ENCODE measurements at places on chromosomes 16 and 17.

GRCh38 chr16:49442805-49443204 is 69.2 kb downstream of the C16orf78 start:
- no peak for DNase-seq

- DNase-seq, result no peak
Measured at GRCh38 chr17:7380855-7381683, at the start of gene TNK1. TSS of gene TNK1 (plus strand) at chr17:7381089. CDS start at chr17:7382927, 1,838 bp downstream.

- DNase-seq, result no peak
Measured at GRCh38 chr16:2188395-2188794, 8.0 kb downstream of the CASKIN1 start.

DNA sequence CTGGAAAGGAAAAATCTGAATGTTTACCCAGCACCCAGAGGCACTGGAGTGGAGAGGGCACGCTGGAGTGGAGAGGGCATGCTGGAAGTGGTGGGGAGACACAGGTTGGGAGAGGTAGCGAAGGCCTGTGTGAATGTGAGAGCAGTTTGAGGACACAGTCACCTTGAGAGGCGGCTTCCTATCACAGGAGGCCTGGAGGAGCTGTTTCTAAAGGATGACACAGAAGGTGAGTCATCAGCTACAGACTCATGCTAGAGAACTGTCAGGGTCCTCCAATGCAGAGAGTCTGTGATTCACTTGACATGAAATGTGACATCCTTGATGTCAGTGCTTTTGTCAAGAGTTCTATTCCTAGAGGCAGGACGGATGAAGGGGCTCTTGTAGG is 13.8 kb downstream of the CTRL start:
- DNase-seq, result peak; percentile 51

GRCh38 chr16:27951489-27952120 is 111.9 kb downstream of the GSG1L start:
- no peak for DNase-seq

- DNase-seq, result no peak
Measured at GRCh38 chr16:81928271-81928918, 82.9 kb downstream of the SDR42E1 start.

GRCh38 chr16:79970551-79971236 is 370.2 kb upstream of the MAF start:
- no peak for DNase-seq

GRCh38 chr17:13735444-13735843 is 133.7 kb upstream of the HS3ST3A1 start:
- DNase-seq, result no peak

- DNase-seq, result no peak
Measured at GRCh38 chr17:31448467-31449077, 57.1 kb downstream of the RAB11FIP4 start.

- DNase-seq, result no peak
Measured at GRCh38 chr16:88202207-88202745, 180.5 kb upstream of the ZNF469 start.

GRCh38 chr17:45432405-45433158 is at the start of gene ARHGAP27:
TSS of gene ARHGAP27 (minus strand) at chr17:45432870. CDS start at chr17:45430279, 2,591 bp downstream.
- no peak for DNase-seq

GRCh38 chr17:8073627-8074484 is 13.7 kb downstream of the ALOX12B start:
- DNase-seq, result peak; percentile 87

DNA sequence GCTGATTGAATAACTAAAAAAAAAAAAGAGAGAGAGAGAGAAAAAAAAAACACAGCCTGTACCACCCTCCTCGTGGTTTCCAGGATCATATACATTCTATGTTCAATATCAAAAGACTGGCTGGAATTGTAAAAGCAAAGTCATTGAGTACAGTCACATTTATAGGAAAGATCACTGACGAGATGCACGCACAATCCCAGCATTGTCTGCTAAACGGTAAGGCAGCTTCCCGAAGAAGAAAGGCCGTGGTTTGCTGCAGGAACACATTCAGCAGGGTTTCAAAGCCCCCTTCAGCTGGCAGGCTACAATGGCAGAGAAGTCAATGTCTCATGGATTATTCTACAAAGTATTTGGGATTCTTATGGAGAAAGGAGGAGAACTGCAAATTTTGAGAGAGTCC is 9.3 kb downstream of the NQO1 start:
- DNase-seq, result no peak

DNA sequence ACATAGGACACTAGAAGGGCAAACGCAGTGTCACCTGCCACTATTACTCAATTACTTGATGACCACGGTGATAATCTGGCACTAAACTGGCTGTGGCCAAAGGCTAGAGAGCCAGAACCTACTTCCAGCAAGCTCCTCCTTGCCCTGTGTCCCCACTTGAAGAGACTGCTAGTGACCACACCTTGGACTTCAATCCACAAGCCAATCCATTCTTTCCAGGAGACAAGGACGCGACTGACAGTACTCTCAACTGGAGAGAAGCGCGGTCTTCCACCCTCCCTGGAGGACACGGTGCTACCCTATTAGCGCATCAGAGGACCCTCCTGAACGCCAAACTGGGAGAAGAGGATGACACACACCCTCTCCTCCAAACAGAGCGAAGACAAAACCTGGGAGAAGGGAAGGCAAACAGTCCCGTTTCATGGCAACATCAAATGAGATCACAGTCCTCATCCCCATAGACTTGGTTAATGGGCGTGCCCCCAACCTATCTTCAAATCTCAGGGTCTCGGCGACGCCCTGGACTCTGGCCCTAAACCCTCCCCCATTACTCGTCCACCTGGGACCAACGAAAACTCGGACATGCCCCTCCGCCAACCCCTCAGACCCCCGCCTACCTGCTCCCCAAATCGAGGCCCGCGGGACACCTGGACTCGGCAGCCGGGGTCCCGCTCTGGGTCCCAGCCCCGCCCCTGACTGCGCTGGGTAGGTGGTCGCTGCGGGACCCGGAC is 508 bp downstream of the FLCN start:
- no peak for DNase-seq

- no peak for DNase-seq
Measured at GRCh38 chr16:88783391-88784073, 1.5 kb downstream of the PIEZO1 start.

GRCh38 chr16:88015806-88016140 is 64.5 kb downstream of the BANP start:
- DNase-seq, result no peak

DNA sequence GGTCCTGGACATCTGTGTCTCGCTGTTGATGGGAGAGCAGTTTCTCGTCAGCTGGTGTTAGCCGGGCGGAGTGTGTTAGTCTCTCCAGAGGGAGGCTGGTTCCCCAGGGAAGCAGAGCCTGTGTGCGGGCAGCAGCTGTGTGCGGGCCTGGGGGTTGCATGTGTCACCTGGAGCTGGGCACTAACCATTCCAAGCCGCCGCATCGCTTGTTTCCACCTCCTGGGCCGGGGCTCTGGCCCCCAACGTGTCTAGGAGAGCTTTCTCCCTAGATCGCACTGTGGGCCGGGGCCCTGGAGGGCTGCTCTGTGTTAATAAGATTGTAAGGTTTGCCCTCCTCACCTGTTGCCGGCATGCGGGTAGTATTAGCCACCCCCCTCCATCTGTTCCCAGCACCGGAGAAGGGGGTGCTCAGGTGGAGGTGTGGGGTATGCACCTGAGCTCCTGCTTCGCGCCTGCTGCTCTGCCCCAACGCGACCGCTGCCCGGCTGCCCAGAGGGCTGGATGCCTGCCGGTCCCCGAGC is 17.9 kb downstream of the GAA start:
- no peak for DNase-seq

DNA sequence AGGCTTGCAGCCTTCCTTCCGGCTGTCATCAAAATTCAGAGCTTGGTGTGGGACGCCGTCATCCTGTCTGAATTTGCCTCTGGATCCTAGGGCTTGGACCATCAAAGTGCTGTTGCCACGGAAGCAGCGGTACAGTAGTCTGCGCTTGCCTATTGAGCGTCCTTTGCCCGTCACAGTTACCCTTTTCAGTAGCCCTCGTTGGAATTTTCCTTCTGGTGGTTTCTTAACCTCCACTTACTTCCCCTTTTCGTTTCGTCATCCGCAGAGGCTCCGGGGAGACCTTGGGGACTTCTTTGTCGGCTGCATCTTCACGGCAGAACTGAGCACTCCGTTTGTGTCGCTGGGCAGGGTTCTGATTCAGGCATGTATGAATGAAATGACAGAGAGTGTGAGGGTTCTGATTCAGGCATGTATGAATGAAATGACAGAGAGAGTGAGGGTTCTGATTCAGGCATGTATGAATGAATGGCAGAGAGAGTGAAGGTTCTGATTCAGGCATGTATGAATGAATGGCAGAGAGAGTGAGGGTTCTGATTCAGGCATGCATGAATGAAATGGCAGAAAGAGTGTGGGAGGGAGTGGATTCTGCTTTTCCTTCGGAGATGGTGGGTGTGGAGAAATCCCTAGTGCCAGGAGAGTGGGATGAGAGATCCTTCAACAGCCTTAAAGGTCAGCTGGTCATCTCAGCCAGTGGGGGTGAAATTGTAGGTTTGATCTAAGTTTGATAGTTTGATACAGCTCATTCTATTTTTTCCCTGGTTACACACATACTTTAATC is 8.0 kb downstream of the TLCD3A start:
- DNase-seq, result no peak

DNA sequence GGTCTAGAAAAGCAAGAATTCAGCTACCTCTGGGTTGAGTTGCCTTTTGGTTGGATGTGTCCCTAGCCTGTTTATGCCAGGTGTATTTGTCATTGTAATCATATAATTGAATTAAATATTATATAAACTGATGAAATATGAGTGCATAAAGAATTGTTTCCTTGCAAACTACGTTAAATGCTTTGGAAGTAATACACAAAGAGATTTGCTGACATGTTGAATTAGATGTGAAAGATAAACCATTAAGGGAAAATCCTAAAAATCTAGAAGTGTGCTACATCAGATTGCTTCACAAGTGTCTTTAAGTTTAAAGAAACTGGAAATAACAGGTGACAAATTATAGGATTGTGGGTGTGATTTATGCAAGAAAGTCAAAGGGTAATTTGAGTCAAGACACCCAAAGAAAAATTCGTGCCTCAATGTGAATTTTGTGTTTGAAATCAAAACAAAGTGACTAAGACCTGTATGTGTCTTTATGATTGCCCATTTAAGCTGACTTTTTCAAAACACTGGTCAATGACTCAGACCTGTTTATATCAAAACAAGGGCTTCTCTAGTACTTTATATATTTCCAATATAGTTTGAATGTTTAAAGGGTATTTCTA is 5.1 kb upstream of the PYY start:
- no peak for DNase-seq

DNA sequence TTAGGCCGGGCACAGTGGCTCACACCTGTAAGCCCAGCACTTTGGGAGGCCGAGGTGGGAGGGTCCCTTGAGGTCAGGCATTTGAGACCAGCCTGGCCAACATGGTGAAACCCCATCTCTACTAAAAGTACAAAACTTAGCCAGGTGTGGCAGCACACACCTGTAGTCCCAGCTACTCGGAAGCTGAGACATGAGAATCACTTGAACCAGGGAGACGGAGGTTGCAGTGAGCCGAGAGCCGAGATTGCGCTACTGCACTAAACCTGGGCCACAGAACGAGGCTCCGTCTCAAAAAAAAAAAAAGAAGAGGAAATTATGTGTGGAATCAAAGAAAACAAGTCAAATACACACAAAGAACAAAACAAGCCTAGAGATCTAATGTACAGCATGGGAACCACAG is 16.1 kb upstream of the MPRIP start:
- no peak for DNase-seq

GRCh38 chr17:19579867-19580565 is 46.4 kb downstream of the SLC47A1 start:
- no peak for DNase-seq

DNA sequence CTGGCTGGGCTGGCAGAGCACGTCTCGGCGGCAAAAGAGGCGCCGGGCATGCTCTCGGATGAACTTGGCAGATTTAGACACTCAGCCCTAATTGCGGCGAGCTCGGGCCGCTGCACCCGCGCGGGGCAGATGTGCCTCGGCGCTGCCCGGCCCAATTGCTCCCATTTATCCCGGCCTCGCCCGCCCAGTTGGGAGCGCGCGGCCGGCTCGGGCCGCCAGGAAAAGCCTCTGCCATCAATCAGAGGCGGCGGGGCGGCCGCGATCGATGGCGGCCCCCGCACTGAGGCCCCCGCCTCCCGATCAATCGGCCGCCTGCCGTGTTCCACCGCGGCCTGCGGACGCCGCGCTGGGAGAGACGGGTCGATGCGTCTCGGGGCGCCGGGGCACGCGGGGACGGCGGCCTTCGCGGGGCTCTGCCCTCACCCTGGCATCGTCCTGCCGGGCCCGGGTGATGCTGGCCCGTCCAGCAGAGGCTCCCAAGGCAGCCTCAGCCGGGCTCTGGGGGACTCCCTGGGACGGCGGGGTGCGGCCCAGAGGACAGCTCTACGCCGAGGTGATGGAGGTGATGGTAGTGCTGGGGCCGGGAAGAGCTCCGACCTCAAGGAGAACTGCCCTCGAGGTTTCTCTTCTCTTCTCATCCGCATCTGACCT is 200.9 kb upstream of the N4BP1 start:
- DNase-seq, result no peak

DNA sequence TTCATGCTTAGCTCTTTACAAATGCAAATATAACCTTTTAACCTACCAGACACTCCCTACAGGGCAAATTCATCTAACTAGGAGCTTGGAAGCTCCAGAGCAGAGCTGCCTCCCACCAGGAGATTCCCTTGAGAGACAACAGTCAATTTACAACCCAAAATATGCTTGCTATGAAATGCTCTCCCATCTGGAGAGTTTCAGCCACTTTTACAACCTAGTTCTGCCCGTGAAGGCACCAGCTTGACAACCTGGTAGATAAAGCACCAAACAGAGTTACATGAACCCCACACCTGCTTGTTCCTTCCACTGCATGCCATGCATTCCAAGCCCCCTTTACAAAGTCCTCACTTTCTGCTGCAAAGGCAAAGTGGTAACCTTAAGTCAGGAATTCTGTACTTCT is 215.3 kb upstream of the KIF2B start:
- no peak for DNase-seq

DNA sequence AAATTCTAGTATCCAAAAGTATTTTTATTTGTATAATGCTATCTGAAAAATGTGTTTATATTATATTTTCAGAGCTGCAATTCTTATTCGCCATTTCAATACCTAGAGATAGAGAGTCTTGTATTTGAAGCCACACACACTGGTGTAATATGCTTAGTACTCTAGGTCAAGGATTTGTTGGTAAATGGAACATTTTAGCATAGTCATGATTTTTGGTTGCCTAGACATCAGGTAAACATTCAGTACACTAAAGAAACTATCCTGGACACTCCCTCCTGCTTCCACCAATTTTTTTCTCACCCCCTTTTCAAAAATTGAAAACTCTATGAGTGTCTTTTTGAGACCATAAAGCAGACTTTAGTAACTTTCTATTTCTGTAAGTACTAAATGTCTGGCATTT is 20.8 kb downstream of the ABHD15 start:
- no peak for DNase-seq

GRCh38 chr16:54400261-54400660 is 113.7 kb upstream of the IRX3 start:
- DNase-seq, result no peak
